Vein endothelial cell (primary cell): ENCODE measurements at places on chromosomes 11 and 22. TPM values are rescaled to one million over a fixed set of nuclear protein-coding genes. Genes with fewer than 3 reads are reported as not detected.

MAFF gene
- total RNA-seq: 63.4 and 69.2 TPM in 2 replicates

GPR83 gene
- not detected in 2 replicates for total RNA-seq

OR4C16 gene
- not detected in 2 replicates for total RNA-seq

MMP12 gene
- total RNA-seq: not detected in 2 replicates

TTC9C gene
- 31.0 and 45.9 TPM in 2 replicates for total RNA-seq
